KBM-7 (cell line): ENCODE measurements at places on chromosomes 3 and 15.

- no peak for DNase-seq
These were observed 3.8 kb upstream of the GABRR3 start for GRCh38 chr3:98038876-98039275.

DNA sequence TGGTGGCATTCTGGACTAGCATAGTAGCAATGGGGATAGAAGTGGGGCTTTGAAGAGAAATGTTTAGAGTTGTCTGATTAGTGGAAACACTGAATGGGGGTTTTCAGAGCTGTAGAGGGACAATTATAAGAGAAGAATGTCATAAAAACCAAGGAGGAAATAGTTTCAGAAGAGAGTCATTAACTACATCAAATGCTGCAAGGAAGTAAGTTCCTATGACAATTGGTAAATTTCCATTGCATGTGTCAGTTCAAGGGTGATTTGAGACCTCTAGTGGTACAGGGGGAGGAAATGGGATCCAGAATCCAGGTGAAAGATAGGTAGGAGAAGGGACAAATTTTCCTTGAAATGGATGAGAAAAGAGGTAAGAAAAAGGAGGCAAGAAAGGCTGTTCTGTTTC, 68.3 kb upstream of the TBC1D5 start:
- DNase-seq, result peak; percentile 8

- DNase-seq, result no peak
These were observed 20.5 kb downstream of the CCR9 start for GRCh38 chr3:45906681-45907407.

DNA sequence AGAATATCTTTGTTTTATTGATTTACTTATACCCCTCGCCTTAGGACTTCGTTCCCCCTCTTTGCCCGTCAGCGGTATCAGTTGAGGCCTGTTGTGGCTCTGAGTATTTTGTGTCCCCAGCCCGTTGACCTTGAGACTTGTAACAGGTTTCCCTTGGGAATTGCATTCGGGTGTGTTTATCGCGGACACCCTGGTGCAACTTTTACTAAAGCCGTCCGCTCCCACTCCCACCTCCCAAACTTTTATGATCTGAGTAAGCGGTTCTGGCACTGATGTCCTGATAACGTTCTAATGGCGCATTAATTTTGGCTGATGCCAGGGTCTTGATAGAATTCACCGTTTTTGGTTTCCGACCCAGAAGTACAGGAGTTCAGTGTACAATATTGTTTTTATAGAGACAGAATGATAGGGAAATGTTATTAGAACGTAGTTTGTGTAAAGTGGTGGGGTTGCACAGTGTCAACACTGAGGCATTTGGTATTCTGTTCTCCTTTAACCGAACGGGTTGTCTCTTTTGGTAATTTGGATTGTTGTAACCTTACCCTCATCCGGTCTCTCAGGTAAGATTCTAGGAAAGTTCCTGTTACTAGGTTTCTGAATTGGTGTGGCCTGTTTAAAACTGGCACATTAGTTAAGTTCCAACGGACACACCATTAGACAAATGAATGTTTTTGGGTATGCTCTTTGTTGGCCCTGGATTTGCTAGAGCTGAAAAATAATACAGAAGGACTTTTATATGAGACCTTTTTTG, 47.8 kb downstream of the OIP5 start:
- peak; percentile 29 for DNase-seq

GRCh38 chr15:92395098-92395635, 1.5 kb downstream of the ST8SIA2 start:
- DNase-seq, result no peak

DNA sequence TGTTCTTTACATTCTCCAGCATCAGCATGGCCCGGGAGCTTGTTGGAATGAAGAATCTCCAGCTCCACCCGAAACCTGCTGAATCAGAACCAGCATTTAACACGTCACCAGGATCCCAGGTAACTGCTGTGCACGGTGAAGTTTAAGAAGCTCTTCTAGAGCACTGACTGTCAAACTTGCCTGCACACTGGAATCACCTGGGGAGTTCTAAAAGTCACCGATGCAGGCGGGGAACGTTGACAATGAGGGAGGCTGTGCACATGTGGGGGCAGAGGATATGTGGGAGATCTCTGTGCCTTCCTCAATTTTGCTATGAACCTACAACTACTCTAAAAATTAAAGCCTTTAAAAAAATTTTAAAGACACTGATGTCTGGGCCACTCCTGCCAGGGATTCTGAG, 19.1 kb upstream of the PAQR5 start:
- DNase-seq, result no peak

DNA sequence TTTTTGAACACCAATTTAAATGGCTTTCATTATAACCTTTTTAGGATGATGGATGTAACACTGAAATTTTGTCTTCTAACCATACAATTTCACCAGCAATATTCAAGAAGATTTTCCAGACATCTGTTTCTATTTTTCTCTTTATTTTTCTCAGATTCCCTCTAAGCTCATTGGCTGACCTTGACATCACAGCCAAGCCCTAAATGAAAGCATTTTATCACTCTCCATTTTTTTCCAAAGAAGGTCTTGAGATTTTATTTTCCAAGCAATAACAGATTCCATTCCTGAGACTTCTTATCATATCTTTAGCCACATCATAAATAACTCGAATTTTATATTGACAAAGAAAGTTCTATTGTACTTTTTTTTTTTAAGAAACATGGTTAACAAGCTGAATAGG, 392.6 kb upstream of the THBS1 start:
- DNase-seq, result no peak

DNA sequence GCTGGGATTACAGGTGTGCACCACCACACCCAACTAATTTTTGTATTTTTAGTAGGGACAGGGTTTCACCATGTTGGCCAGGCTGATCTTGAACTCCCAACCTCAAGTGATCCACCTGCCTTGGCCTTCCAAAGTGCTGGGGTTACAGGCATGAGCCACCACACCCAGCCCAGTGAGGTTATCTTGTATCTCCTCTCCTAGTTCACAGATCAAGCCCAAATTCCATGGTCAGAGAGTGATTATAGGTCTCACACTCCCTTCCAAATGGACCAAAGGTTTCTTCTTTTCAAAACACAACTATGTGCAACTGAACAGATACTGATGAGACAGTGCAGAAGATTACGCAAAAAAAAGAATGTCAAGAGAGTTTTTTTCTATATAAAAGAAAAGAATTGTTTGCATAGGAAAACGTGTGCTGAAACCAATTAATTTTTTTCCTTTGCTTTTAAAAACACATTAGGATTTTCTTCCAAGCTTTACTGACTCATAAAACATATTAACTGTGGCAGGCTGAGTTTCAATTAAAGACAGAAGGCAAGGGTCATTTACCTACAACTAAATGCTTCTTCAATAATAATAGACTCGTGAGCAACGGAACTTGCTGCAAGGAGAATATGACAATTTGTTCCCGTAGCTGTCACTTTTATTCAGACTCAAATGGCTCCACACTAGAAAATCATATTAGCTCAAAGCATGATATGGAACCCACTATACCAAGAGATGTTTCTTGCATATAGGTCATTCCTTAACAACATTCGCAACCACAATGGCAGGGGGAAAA, 30.4 kb upstream of the THUMPD3 start:
- no peak for DNase-seq

DNA sequence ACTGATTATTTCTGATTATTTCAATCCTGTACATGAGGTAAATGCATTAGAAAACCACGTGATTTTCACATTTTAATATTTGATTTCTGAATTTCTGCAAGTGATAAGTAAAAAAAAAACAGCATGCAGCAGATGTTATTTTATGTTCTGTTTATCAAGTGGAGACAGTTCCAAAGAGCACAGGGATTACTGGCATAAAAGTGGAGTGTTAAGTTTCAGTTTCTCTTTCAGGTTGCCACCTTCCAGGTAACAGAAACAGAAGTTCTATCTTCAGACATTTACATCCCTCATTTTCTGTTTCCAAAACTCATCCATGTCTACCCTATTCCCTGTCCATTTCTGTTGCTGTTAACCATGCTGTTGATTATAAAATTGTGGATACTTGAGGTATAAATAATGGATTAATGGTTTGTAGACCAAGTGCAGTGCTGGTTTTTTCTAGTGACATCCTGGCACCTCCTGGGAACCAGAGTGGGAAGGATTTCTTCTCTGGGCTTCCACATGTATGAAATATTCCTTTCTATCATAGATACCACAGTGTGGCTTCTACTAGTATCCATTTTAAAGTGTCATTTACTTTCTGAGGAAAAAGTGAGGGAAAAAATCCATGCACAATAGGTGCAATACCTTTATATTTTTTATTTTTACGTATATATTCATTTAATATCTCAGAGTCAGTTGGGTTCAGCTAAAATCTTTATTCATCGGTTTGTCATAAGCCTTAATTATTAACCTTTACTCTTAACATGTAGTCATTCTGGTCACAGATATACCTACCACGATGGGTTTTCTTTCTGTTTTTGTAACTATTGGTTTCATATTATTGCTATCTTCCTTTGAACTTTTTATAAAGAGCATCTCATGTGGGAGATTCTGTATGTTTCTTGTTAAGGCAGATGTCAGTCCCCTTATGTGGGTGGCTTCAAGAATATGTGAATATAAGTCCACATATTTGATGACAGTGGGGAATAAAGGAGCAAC, 1010.0 kb downstream of the SQOR start:
- DNase-seq, result no peak

DNA sequence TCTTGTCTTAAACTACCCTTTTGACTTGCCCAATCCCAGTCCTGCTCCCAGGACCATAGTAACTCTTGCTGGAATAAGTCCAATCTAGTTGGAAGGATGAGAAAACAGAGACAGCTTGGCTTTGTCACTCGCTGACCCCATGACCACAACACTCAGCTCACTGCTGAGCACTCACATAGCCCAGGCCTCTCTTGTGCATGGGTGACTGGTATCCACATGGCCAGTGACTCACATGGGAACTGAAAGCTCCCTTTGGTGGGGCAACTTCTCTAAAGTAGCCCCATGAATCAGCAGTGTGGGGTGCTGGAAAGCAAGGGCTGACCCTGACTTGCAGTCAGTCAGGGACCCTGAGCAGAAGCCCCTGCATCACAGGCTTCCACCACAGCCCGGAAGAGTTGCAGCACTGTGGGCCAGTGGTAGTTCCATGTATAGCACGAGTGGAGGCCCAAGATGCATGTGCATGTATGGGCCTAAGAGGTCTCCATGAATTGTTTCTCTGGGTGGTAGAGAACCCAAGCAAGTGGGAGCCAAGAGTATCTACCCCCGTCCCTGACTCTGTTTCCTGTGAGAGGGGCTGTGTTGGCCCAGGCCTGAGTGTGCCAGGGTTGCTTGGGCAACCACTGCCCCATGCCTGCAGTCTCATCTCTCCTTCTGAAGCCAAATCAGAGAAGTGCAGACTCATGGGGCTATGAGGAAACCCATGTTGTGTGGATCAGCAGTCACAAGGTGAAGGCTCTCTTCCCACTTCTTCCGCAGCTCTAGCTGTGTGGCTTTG, 62.1 kb upstream of the XCR1 start:
- DNase-seq, result no peak

GRCh38 chr3:24810881-24811280, 316.2 kb upstream of the THRB start:
- DNase-seq, result no peak

- no peak for DNase-seq
These were observed 212.3 kb upstream of the LRRFIP2 start for GRCh38 chr3:37386627-37387230.

GRCh38 chr15:56058986-56059385, 65.6 kb upstream of the NEDD4 start:
- DNase-seq, result peak; percentile 9

DNA sequence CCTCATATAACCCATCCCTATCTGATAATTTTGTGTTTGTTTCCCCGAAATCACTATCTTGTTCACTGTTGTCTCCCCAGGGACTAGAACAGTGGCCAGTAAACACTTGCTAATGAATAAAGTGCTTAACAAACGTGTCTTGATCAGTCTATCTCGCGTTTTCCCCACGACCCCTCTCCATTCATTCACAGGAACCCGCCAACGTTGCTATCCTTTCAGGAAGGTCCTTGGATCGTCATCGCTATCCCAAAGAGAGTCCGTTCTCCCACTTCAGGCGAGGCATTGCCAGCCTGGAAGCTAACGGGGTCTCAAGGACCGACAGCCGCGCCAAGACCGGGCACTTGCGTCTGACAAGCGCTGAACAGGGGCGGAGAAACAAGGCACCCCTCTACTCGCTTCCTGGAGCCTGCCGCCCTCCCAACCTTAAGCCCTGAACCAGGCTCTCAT, 344 bp downstream of the LINS1 start:
- no peak for DNase-seq

DNA sequence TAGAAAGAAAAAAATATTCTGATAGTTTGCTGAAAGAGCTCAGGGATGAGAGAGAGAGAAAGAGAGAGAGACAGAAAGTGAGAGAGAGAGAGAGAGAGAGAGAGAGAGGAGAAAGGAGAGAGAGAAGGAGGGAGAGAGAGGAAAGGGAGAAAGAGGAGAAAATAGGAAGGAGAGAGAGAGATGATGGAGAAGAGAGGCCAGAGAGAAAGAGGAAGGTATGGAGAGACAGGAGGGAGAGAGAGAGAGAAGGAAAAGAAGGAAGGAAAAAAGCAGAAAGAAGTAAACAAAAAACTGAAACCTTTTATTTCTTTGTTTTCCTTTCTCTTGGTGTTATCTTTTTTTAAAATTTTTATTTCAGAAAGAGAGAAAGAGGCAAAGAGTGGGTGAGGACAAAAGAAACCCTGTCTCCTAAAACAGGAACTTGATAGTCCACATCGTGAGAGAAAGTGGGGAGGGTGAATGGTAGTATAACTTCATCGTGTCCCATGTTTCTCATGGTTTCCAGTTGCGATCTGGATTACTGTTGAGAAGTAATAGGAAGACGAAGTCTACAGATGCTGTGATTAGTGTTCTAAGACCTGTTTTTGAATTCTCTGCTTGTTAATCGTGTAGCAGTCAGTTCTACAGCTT, 279.7 kb downstream of the LPP start:
- peak; percentile 33 for DNase-seq

DNA sequence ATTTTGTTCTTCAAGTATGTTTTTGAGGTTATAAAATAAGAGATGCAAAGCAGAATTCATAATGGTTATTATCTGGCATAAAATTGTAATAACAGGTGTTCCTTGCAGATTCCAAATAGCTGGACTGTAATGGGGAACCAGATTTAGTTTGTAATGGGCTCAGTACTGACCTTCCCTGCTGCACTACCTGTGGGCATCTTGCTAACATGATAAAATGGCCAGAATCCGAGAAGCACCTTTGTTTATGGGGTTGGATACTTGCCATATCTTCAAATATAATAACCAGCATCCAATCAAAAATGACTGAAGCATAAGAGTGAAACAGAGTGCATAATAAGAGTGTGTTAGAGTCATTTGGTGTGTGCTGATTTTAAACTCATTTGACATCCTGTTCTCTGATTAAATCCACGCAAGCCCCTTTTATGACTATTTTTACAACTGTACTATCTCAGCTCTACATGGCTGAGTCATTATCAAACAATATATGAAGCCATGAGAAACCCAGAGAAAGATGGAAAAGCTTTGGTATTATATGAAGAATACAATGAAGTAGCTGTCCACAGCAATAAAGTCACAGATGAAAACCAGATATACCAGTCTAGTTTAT, 292.4 kb downstream of the CNTN4 start:
- no peak for DNase-seq
